ENCODE measurements at places on chromosomes 13 and 19. TPM values are rescaled to one million over a fixed set of nuclear protein-coding genes. Genes with fewer than 3 reads are reported as not detected.

OVOL3 gene
- not detected for total RNA-seq

GTF2F2 gene
- 25.7 TPM for total RNA-seq

TMPRSS9 gene
- total RNA-seq: 0.63 TPM

SYT5 gene
- total RNA-seq: 47.9 TPM

ZSCAN1 gene
- 0.94 TPM for total RNA-seq

SERPINE3 gene
- 0.63 TPM for total RNA-seq

DIAPH3 gene
- total RNA-seq: 7.2 TPM

SAFB2 gene
- 116 TPM for total RNA-seq

MBD3L2 gene
- total RNA-seq: not detected

C1QTNF9B gene
- total RNA-seq: not detected

B9D2 gene
- 4.7 TPM for total RNA-seq

DENND1C gene
- not detected for total RNA-seq

DNAAF3 gene
- total RNA-seq: 0.94 TPM

FBXO27 gene
- 5.9 TPM for total RNA-seq

NCR1 gene
- total RNA-seq: not detected

ZNF577 gene
- total RNA-seq: 78.3 TPM

DACH1 gene
- total RNA-seq: 7.8 TPM

DAND5 gene
- not detected for total RNA-seq

BRME1 gene
- total RNA-seq: 21.9 TPM

SLC46A3 gene
- total RNA-seq: 2.8 TPM

TNFSF13B gene
- 2.5 TPM for total RNA-seq

CEACAM16 gene
- total RNA-seq: not detected

ZNF579 gene
- total RNA-seq: 2.8 TPM

LIM2 gene
- not detected for total RNA-seq

FGF21 gene
- not detected for total RNA-seq

BRSK1 gene
- total RNA-seq: 82.9 TPM

C5AR1 gene
- total RNA-seq: 0.31 TPM

HRC gene
- total RNA-seq: 0.31 TPM

EHD2 gene
- 1.3 TPM for total RNA-seq

LENG9 gene
- total RNA-seq: 3.4 TPM

RAB4B gene
- 11.9 TPM for total RNA-seq

BCL3 gene
- total RNA-seq: not detected

ANKRD10 gene
- total RNA-seq: 289 TPM

PPM1N gene
- total RNA-seq: 0.94 TPM

TJP3 gene
- not detected for total RNA-seq

ZNF442 gene
- 6.6 TPM for total RNA-seq

FFAR1 gene
- total RNA-seq: not detected
